ENCODE measurements at places on chromosomes 2 and 18.

DNA sequence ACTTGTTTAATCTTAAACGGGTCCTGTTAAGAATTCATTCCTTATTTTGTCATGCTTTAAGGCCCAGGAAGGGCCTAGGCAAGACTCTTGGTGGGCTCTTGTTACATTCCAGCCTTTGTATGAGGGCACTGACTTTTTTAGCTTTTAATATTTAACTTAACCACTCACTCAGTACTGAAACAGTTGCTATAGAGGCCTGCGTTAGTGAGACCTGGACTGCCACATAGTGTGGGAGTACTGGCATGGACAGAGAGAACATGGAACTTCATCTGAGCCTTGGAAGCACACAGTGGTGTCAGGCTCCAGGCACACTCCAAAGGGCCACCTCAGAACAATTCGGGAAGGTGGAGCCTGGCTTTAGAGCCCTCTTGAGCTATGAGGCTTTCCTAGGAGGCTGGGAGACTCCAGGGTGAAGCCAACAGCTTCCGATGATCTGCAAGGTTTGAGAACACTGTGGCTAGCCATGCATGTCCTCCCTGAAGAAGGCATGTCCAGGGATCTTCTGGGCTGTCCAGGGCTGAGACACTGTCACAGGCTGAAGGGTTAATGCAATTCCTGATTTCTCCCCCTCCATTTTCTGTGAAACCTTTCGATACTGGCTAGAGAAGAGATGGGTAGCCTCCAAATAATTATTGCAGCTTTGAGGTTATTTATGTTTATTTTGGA, 155.4 kb upstream of the ACAA2 start:
- DNase-seq = peak; percentile 14

GRCh38 chr2:236599059-236599458, 29.4 kb downstream of the ACKR3 start:
- no peak for DNase-seq

GRCh38 chr2:237140689-237141285, 55.1 kb downstream of the COPS8 start:
- no peak for DNase-seq

- no peak for DNase-seq
Observed at GRCh38 chr2:236939721-236940231, 145.9 kb upstream of the COPS8 start.

- no peak for DNase-seq
Observed at GRCh38 chr2:232280341-232280740, 98.2 kb upstream of the ALPP start.

DNA sequence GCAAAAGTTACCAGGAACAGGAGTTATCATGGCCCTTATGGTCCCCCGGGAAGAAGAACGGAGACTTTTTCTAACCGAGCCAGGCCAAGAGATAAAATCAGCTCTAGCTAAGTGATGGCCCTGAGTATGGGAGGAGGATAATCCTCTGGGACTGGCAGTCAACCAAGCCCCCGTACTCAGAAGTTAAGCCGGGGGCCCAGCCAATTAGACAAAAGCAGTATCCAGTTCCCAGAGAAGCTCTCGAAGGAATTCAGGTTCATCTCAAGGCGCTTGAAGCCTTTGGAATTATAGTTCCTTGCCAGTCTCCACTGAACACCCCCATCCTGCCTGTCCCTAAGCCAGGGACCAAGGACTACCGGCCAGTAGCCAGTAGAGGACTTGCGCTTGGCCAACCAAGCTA, 365.3 kb upstream of the TCF4 start:
- DNase-seq = no peak

DNA sequence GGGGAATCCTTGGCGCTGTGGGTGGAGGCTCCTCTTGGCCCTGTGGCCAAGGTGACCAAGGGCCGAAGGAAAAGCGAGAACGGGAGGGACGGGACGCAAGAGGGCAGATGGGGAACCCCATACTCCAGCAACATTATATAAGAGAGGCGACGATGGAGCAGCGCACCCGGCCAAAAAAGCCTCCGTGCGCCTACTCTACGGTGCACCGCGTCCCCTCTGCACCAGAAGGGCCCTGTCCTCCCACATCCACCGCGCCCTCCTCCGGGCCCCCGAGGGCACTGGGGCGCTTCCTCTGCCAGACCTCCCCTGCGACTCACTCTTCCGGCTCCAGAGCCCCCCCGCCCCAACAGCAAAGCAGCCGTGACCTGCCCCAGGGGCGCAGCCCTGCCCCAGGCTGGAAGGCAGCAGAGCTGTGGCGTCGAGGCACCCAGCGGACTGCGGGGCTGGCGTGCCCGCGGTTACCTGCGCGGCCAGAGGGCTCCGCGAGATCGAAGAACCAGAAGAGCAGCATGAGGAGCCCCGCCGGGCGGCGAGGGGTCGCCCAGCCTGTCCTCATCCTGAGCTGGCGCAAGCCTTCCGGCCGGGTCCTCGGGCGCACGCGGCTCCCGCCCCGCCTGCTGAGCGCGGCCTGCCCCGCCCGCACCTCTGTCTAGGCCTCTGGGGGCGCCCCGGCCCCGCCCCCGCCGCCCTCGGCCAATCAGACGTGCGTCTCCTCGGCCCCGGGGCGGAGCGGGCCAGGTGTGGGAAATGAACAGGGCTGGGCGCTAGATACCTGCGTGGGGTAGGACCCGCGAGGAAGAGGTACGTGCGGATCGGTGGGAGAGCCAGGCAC, 106.3 kb upstream of the CD302 start:
- DNase-seq = peak; percentile 85

- DNase-seq = no peak
Observed at GRCh38 chr2:38959466-38959865, 69.8 kb downstream of the ARHGEF33 start.

DNA sequence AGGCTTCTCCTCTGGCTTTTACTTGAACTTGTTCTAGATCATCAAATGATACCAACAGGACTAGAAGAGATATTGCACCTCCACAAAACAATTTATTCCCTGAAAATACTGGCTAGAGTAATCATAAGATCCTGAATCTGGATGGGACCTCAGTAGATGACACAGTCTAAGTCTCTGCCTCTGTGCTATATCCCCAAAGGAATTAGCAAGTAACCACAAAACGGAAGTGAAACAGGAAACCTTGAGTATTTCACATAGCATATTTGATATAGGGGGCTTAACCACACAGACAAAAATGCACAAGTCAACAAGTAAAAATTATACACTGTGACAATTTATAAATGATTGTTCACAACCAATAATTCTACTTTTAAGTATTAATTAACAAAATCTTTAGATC, 456.9 kb upstream of the TNP1 start:
- no peak for DNase-seq

DNA sequence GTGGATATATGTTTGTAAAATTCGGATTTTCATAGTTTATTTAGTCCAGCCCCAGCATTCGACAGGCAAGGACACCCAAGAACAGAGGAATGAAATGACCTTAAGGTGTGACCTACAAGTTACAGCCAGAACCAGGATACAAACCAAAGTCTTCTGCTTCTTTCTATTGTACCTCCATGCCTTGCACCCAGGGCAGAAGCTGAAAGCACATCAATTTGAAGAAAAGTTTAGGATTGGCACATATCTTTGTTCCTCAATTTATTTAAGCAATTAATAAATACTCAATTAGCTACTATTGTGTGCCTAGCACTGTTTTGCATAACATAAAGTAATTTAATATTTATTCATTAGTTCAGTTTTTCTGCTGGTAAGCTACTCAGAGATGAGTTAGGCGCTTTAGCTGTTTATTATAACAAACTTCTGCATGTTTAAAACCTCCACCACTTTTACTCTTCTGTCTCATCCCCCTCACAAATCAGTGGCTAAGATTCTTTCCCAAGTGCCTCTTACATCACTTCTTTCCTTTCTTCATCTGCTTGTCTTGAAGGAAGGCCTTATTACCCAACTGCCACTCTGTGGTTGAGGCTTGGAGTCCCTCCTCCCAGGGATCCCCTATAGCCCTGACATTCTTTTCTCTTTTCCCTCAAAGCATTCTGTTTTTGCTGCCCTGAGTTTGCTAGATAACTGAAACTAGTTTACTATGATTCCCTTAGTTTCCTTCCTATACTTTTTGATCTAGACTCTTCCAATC, 37.1 kb upstream of the DARS1 start:
- no peak for DNase-seq

DNA sequence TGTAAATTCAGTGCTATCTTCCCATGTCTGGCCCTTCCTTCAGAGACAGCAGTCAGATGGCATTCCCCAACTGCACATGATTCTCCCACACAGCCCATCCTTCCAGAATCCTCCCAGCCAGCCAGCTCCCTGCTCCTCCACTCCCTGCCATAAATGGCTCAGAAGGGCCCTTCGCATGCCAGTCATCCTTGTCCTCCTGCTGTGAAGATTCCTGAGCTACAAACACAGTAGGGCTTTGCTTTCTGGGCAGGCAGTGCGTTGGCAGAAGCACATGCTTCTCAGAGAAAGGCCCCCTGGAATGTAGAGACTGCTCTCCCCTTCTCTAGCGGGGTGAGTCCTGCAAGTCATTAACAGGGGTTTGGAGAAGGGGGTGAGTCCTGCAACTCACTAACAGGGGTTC, 71.9 kb downstream of the TEX51 start:
- DNase-seq = no peak

DNA sequence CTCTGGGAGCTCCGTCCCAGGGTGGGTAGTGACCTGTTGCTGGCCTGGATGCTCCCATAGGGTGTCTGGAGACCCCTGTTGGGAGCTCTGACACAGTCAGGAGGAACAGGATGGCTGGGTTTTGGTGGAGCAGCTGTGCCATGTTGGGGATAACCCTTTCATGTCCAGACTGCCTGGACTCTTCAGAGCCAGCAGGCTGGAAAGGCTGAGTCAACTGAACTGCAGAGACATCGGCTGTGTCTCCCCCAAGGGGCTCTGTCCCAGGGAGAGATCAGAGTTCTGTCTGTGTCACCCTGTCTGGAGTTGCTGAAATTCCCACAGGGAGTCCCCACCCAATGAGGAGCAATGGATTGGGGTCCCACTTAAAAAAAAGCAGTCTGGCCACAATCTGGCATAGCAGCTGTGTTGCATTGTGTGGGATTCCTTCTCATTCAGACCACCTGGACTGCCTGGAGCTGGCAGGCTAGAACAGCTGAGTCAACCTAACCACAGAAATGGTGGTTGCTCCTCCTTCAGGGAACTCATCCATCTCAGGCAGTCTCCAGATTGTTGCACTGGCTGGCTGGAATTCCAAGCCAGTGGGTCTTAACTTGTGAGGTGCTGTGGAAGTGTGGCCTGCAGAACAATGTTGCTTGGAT, 37.2 kb downstream of the AGPS start:
- peak; percentile 94 for DNase-seq

GRCh38 chr18:50687491-50687890, 127.6 kb downstream of the MAPK4 start:
- DNase-seq = no peak

GRCh38 chr2:114661971-114662939, 219.8 kb downstream of the DPP10 start:
- DNase-seq = no peak

GRCh38 chr18:13461469-13461868, 242.9 kb downstream of the LDLRAD4 start:
- no peak for DNase-seq

- no peak for DNase-seq
Observed at GRCh38 chr2:59177748-59178147, 936.6 kb upstream of the FANCL start.

GRCh38 chr18:38807915-38808314, 1242.3 kb upstream of the CELF4 start:
- DNase-seq = no peak

DNA sequence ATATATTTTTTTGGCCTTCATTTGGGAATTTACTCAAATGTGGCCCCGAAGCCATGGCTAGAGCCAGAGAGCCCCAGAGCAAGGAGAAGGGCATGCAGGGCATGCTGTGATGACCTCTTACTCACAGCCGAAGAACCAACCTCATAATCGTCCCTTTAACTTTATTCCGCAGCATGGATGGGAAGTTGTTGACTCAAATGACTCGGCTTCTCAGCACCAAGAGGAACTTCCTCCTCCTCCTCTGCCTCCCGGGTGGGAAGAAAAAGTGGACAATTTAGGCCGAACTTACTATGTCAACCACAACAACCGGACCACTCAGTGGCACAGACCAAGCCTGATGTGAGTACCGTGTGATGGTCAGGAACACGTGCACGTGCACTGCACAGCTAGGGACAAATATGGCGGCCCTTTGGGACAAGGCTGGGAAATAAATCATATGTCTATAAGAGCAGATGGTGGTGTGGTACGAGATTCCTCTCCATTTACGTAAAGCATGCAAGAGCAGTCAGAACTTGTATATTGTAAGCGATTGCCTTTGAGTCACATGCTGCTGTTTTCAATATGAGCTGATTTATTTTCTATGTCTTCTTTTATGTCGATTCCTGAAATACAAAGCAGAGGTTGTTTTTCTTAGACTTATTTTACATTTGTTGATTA, 280.9 kb downstream of the NEDD4L start:
- no peak for DNase-seq

DNA sequence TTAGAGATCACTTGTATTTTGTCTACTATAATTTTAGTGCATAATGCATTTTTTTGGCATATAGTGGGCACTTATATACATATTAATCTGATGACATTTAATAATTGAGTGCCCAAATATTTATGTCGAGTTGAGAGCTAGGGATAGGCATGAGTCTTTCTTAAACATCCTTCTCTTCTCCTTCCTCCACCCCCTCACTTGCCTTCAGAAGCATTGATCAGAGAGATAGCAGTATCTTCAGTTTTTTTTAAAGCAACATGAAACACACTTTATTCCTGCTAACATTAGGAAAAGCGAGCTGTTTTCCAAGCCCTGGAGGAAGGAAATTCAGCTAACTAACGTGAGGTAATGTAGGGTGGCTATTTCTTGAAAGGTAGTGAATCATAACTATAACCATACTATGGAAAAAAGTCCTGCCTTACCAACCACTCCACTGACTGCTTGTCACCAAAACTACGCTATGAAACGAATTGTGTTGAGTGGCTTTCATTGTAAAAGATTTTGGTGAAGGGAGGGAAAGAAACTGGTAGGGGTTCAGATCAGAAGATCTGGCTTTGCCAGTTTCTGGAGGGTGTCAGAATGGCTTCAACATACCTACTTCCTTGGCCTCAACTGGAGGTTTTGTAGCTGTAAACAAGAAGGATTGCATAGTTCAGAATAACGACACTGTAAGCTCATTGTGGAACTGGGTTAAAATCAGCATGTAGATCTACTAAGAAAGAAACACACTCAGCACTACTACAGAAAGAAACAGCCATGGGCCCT, 2.3 kb upstream of the ITGA4 start:
- DNase-seq = no peak

GRCh38 chr2:204914708-204915107, 369.4 kb downstream of the PARD3B start:
- DNase-seq = no peak

- no peak for DNase-seq
Observed at GRCh38 chr2:230677201-230677946, 35.3 kb upstream of the CAB39 start.

- no peak for DNase-seq
Observed at GRCh38 chr2:151637271-151637781, 97.0 kb downstream of the NEB start.

DNA sequence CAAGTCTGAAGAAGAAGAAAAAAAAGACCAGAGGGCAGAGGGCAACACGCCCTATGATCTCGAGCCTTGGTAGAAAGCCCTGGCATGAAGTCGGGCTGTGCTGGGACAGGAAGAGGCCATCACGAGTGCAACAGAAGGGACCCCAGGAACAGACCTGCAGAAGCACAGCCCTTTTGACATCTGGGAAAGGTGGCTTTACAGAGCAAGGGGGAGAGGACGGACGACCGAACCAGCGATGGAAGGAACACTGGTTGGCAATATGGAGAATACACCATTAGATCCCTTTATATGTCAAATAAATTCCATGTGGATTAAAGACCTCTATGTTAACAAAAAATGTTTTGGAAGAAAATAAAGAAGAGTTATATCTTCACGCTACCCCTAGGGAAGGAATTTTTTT, 10.7 kb downstream of the KIF1A start:
- no peak for DNase-seq

Data from ACHN (cell line).